CD4-positive, alpha-beta T cell treated with Interleukin-15 for 1 hour (primary cell): ENCODE measurements at places on chromosomes 6 and 20.

GRCh38 chr20:35192118-35192872, 20.4 kb downstream of the PROCR start:
- DNase-seq = no peak

DNA sequence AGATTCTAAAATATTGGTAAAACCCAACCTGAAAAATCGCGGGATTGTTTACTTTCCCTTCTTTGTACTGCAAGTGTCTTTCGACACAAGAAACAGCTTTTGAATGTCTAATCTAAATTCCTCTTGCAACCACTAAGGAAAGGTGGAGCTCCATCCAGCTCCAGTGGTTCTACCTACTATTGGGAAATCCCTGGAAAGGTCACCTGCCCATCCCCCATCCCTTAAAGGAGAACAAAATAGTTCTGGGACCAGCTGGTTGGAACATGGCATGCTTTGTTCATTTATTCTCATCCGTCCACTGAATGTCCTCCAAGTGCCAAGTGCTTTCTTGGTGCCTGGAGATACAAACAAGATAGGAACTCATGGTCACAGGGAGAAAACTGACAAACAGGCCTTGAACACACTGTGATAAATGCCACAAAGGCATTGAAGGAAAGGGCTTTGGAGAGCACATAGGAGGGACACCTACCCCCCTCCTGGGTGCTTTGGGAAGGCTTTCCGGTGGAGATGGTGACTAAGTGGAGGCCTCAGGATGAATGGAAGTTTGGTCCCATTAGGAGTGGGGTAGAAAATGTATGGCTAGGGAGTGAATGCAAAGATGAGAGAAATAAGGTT, 2.3 kb upstream of the CITED2 start:
- DNase-seq = no peak

DNA sequence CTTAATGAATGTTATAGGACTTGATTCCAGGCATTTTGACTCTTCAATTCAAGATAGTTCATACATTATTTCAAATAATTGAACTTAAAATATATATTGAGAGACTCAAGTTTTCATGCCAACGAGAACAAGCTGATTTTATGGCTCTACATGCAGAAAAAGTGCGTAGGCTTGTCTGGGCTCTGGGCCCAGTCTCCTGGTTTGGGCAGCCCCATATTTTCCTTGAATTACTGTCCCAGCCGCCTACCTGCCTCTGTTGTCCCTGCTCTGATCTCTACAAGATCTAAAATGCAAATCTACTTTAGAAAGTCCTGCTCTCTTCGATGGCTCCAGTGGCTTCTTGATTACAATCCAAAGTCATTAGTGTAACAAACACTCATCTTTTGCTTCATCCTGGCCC, 537.4 kb upstream of the CHD6 start:
- DNase-seq = no peak

GRCh38 chr6:116017546-116018295, 43.0 kb downstream of the FRK start:
- no peak for DNase-seq

- DNase-seq = no peak
Observed at GRCh38 chr6:46549155-46549554, 57.9 kb upstream of the RCAN2 start.

DNA sequence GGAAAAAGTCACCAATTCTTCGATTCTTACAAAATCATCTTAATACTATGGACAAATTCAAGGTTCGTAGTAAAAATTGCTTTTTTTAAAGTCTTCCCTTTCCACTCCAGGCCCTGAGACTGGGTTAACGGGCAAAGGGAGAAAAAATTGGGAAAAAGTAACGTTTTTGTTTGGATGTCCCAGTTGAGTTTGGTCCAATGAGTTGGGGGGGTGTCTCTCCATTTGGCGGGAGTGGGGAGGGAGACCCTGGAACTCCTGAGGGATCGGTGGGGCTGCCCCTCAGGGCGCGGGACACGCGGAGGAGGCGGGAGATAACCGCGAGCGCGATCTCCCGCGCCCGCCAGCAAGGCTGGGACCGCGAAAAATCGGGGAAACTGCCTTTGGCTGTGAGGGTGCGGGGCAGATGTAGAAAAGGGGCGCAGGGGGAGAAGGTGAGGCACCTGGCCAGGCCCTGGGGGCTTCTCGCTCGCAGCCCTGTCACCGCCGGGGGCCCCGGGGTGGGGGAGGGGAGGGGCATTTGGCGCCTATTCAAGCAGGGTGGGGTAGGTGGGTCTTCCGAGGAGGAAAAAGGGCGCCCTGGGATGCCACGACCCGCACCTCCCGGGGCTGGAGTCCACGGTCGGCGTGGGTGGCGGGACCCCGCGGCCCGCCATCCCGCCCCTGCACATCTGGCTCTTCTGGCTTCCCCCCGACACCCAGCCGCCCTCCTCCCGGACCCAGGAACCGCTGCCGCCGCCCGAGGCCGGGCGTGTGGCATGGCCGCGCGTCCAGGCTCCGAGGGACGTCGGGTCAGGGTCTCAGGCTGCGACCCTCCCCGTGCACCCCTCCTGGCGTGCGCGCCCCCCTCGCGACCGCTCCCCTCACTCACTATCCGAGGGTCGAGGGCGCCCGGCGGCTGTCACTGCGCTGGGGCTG, 595 bp downstream of the FBXO5 start:
- no peak for DNase-seq

DNA sequence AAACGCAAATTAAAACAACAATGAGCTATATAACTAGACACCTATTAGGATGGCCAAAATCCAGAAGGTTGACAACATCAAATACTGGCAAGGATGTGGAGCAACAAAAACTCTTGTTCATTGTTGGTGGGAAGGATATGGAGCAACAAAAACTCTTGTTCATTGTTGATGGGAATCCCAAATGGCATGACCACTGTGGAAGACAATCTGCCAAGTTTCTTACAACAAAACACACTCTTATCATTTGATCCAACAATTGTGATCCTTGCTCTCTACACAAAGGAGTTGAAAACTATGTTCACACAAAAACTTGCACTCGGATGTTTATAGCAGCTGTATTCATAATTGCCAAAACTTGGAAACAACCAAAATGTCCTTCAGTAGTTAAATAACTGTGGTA, 61.8 kb upstream of the LAMA2 start:
- DNase-seq = no peak

GRCh38 chr6:137680705-137681346, 186.2 kb upstream of the TNFAIP3 start:
- no peak for DNase-seq

- no peak for DNase-seq
Observed at GRCh38 chr6:166464068-166465002, 81.6 kb upstream of the MPC1 start.

DNA sequence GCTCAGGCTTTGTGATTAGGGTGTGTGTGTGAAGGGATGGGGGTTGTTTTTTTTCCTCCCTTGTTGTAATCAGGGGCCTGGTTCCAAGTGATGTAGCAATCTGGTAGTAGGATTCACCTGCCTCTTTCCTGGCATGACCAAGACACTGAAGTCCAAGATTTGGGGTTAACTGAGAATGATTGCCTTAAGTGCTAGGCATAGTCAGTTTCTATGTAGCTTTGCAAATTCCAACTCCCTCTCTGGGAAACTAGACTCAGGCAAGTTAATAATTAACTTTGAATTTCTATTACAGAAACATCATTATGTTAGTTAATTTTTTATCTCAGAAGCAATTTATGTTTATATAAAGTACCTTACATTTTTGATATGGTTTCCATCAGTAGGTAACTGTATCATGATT, 43.6 kb downstream of the NUS1 start:
- no peak for DNase-seq

- DNase-seq = no peak
Observed at GRCh38 chr6:28373925-28374324, 24.2 kb downstream of the ZKSCAN3 start.

DNA sequence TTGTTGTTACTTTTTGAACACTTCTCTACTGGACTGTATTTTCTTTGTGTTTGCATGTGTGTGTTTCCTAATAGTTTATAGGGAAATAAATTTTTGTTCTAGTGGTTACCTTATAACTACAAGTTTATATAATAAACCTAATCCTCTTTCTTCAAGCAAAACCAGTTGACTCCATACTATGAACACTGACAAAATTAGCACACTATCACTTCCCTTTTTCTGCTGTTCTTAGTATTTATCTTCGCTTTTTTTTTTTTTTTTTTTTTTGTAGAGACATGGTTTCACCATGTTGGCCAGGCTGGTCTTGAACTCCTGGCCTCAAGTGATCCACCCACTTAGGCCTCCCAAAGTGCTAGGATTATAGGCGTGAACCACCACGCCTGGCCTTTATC, 25.0 kb upstream of the C6orf62 start:
- no peak for DNase-seq

DNA sequence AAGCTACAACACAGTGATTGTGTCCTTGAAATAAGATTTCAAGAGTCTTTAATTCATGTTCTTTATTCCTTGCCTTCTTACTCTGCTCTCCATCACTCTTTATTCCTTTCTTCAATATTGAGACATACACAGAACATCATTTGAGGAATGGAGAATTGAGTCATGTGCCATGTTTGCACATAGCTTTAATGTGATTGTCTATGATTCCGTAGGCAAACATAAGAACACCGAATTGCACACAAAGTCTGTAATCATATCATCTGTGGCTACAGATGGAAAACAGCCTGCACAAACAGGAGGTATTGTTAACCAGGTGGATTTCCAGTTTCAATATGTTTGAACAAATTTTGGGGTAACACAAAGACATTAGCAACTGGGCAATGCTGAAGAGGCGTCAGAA, 571.6 kb upstream of the GJE1 start:
- DNase-seq = no peak

GRCh38 chr6:41748542-41748941, 1.3 kb upstream of the PGC start:
- DNase-seq = no peak

DNA sequence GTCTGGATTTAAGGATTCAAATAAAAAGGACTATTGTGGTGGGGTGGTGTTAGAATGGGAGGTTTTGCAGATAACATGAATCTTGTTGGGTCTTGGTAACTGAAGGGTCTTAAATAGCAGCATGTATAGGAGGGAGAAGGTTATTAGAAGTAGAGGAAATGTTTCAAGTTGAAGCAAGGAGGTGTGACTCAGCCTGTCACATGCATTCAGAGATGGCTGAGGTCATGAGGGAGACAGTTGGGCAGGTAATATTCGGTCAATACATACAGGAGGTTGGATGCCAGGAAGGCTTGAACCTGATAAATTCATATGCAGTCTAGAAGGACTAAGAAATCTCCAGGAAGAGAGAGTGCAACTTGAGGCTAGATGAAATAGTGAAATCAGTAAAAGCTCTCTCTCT, 6.1 kb downstream of the KLHL31 start:
- DNase-seq = no peak

GRCh38 chr6:37558168-37558567, 58.5 kb upstream of the CCDC167 start:
- DNase-seq = no peak

- no peak for DNase-seq
Observed at GRCh38 chr6:11601776-11602605, 64.4 kb downstream of the TMEM170B start.

GRCh38 chr20:33391722-33392415, 9.4 kb downstream of the CDK5RAP1 start:
- DNase-seq = no peak

- DNase-seq = no peak
Observed at GRCh38 chr20:36862857-36863668, 12.9 kb upstream of the TLDC2 start.

GRCh38 chr6:55818482-55818881, 56.9 kb downstream of the BMP5 start:
- no peak for DNase-seq

DNA sequence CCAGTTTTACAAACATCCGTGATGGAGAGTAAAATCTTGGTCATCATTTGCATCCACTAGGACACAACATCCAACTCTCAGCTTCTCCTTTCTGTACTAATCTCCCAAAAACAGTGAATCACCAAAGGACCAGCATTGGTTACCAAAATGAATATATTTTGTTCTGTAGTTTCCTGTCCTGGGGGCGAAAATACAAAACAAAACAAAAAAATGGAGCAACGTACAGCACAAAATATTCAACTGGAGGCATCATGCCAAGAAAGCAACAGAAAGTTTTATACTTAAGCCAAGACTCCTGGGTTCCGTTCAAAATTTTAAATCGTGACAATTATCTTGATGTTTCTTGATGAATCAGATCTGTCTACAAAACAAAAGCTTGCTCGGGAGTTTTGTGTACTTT, 126.6 kb upstream of the CCDC28A start:
- no peak for DNase-seq

- DNase-seq = no peak
Observed at GRCh38 chr20:44601801-44602204, 19.4 kb downstream of the PKIG start.

DNA sequence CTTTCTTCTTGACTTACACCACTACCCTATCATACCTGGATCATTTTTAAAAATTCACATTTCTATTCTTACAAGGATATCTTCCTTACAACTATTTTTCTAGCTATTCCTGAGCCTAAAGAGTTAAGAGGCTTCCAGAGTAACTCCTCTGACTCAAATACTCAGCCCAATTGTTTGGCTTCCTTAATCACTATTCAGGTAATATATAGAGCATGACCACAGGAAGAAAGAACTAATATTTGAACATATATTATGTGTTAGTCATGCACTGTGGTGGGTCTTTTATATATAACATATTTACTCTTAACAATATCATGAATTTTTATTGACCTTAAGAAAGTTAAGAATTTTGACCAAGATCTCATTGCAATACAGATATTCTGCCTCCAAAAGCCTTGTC, 42.0 kb upstream of the ID4 start:
- no peak for DNase-seq

DNA sequence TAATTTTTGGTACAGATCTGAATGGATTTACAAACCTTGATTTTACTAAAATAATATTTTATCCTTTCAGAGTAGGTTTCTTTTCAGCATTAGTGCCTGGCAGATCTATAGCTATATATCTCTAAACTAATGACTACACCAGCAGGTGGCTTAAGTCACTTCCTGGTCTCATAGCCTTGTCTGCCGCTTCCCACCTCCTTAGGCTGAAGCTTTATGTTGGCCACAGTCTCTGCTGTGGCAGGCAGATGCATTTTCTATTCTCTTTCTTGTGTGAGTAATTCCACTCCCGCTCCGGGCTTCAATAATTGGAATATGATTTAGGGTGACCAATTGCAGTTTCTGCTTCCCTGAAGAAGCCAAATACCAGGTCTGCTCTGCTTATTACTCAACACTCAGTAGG, 226.8 kb upstream of the HS3ST5 start:
- no peak for DNase-seq

DNA sequence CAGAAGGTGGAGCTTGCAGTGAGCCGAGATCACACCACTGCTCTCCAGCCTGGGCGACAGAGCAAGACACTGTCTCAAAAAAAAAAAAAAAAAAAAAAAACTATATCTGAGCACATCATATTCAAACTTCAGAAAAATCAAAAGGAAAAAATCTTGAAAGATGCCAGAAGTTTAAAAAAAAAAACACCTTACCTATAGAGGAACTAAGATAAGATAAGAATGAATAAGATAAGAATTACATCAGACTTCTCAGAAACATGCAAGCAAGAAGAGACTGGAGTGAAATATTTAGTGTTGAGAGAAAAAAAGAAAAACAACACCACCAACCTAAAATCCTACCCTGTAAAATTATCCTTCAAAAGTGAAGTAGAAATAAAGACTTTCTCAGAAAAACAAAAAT, 116.8 kb upstream of the ARID1B start:
- DNase-seq = no peak

- DNase-seq = no peak
Observed at GRCh38 chr6:131823276-131823902, 15.6 kb downstream of the ENPP1 start.

- no peak for DNase-seq
Observed at GRCh38 chr20:47354714-47355488, 1.6 kb downstream of the ZMYND8 start.

- DNase-seq = no peak
Observed at GRCh38 chr6:133752129-133752528, 136.8 kb upstream of the TCF21 start.

GRCh38 chr6:128914051-128914450, 31.1 kb downstream of the LAMA2 start:
- no peak for DNase-seq
